Activated CD4-positive, alpha-beta T cell treated with anti-CD3 and anti-CD28 coated beads, Interleukin-2, amount 10 ng/mL, durations not matched to agents 24 days and 14 days (primary cell): ENCODE measurements at places on chromosomes 6 and 20. TPM values are rescaled to one million over a fixed set of nuclear protein-coding genes. Genes with fewer than 3 reads are reported as not detected.

DNA sequence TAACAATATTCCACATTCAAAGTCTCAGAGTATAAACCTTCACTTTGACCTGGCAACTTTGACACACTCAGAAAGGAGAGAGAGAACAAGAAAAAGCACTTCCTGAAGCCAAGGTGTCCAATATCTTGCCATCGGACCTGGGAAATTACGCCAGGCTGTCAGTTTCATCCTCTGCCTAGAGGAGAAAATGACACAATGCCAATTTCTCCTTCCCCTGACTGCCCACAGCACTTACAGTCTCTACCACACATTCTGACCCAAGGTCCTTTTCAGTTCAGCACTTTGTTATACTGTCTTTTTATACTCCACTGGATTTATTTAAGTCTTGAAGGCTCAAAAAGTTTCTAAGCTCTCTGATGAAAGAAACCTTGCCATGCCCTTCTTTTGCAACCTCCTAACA, 250.4 kb downstream of the GMPR start:
- H3K36me3 ChIP-seq, result peaks cover 38% of the 10 kb centered on the region
- DNase-seq, result no peak
- peaks cover 81% of the 10 kb centered on the region for H3K4me1 ChIP-seq
- H3K4me3 ChIP-seq, result peak overlapping the region; percentile 1
- H3K27me3 ChIP-seq, result no peaks in the 10 kb centered on the region
- peak overlapping the region; percentile 61 for H3K27ac ChIP-seq

DNA sequence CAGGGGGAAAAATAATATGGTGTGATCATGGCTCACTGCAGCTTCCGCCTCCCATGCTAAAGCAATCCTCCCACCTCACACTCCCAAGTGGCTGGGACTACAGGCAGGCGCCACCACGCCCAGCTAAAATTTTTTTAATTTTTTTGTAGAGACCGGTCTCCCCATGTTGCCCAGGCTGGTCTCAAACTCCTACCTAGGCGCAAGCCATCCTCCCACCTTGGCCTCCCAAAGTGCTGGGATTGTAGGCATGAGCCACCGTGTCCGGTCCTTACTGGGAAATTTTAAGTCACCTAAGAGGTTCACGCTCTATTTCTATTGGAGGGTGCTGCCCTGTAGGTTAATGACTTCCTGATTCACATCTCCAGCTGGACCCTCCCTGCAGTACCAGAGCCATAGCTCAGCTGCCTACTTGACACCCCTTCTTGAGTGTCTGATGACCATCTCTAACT, 626 bp upstream of the CDK5RAP1 start:
- no peaks in the 10 kb centered on the region for H3K27me3 ChIP-seq
- H3K4me1 ChIP-seq, result peaks cover 25% of the 10 kb centered on the region
- H3K4me3 ChIP-seq, result peak overlapping the region; percentile 99
- DNase-seq, result peak; percentile 63
- peak overlapping the region; percentile 80 for H3K27ac ChIP-seq

- H3K27me3 ChIP-seq, result peaks cover 3% of the 10 kb centered on the region
- no peak overlapping the region for H3K4me3 ChIP-seq
- no peak overlapping the region for H3K27ac ChIP-seq
- H3K36me3 ChIP-seq, result no peaks in the 10 kb centered on the region
These were observed 255.3 kb downstream of the CD83 start for GRCh38 chr6:14372734-14373489.

DNA sequence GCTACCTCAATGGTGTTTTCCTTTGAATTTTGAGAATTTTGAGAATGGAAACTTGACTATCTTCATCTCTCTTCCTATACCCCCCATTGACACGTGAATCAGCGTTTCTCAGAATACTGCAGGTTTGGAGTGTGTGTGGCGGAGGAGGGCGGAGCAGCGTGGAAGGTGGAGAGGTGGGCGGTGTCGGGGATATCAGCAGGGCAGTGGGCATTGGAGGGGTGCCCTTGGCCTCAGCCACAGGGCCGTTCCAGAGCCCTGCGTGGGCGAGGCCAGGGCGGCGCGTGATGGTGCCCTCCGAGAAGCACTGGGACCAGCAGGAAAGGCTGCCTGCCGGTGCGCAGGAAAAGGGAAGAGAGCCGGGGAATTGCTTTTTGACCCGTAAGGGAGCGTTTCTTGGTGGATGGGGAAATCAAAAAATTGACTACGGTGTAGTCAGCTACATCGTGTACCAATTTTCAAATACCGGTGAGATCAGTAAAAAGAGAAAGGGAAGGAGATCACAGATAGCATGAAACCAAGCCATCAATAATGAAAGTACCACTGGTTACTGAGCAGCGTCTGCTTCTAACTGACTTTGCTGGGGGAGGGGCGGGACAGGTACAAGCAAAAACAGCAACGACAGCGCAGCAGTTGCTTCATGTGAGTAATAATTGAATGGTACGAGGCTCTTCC, 82.7 kb upstream of the DUSP22 start:
- H3K4me1 ChIP-seq, result peaks cover 27% of the 10 kb centered on the region
- peaks cover 3% of the 10 kb centered on the region for H3K36me3 ChIP-seq
- DNase-seq, result peak; percentile 82
- peak overlapping the region; percentile 69 for H3K4me3 ChIP-seq
- H3K27ac ChIP-seq, result peak overlapping the region; percentile 56
- peaks cover 12% of the 10 kb centered on the region for H3K27me3 ChIP-seq

- H3K27me3 ChIP-seq, result no peaks in the 10 kb centered on the region
- peak within 1 kb of the TSS; percentile 82 for H3K27ac ChIP-seq
- DNase-seq, result peak; percentile 94
- H3K4me3 ChIP-seq, result peak within 1 kb of the TSS; percentile 91
These were observed at the start of gene PABPC1L for GRCh38 chr20:44909872-44910689. TSS of gene PABPC1L (plus strand) at chr20:44910060. CDS start at chr20:44910144, 84 bp downstream.

Gene MYLK4
- 0.07 and 0.14 TPM in 2 replicates for total RNA-seq

Gene DNPH1
- total RNA-seq, result 78.9 and 79.6 TPM in 2 replicates

Gene TDP2
- 45.3 and 45.9 TPM in 2 replicates for total RNA-seq

Gene OR14J1
- total RNA-seq, result not detected in 2 replicates
